ENCODE measurements at places on chromosomes 6 and 20.

DNA sequence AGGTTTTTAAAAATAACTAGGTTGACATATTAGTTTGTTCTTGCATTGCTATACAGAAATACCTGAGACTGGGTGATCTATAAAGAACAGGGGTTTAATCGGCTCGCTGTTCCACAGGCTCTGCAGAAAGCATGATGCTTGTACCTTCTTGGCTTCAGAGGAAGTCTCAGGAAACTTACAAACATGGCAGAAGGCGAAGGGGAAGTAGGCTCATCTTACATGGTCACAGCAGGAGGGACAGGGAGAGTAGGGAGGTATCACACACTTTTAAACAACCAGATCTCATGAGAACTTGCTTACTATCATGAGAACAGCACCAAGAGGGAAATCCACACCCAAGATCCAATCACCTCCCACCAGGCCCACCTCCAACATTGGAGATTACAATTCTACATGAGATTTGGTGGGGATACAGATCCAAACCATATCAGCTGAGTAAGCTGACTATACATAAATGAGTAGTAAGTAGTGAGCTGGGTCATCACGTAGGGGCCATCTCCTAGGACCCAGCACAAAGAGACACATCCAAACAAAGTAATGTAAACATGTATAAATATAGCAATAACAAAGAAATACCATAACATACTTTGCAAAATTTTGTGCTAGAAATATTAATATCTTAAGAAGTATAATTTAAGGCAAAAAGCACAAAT lies 31.4 kb upstream of the SIRPG start:
- DNase-seq, result no peak

DNA sequence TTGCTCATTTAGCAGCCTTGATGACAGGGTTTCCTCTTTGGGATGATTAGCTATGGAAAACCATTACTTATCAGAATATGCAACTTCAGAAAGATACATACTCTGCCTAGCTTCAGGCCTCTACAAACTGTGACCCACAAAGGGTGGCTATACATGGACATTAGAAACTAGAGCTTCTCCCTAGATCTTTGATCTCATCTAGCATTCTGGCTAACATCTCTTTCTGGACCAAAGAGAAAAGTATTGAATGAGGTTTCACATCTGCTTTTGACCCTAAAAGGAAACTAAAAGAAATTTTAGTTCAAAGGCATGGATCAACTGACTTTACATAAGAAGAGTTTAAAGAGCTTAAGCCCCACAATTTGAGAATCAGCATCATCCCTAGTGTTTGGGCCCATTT lies 12.4 kb upstream of the HMGN3 start:
- DNase-seq, result no peak

GRCh38 chr6:95159557-95159956 lies 417.8 kb upstream of the MANEA start:
- DNase-seq, result no peak

GRCh38 chr20:14764511-14765369 lies 427.3 kb upstream of the FLRT3 start:
- DNase-seq, result no peak

DNA sequence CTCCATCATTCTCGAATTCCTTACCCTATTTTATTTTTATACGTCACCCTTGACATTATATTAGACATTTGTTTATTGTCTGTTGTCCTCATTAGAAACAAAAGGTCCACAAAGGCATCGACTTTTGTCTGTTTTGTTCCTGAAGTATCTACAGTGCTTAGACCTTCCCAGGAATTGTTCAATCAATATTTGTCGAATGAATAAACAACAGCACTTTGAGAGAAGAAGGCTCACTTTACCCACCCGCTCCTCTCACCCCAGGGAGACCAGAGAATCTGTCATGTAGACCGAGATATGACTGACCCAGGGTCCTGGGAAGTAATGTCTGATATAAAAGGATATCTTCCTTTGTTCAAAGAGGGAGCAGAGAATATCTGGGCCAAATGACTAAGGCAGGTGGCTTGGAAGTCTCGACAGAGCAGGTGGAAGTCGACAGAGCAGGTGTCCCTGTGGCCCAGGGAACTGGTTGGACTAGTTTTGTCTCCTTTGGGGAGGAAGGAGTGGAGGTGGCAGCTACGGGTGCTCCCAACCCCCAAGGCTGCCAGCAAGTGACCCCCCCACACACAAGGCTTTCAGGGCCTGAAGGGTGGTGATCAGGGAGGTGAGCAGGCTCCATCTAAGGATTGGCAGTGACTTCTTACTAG lies 14.8 kb upstream of the CHMP4B start:
- no peak for DNase-seq

- no peak for DNase-seq
These were observed 8.9 kb upstream of the PKIG start for GRCh38 chr20:44573501-44573869.

GRCh38 chr6:42889815-42890214 lies 10.4 kb downstream of the RPL7L1 start:
- DNase-seq, result no peak

GRCh38 chr6:80956898-80957297 lies 795.6 kb downstream of the TENT5A start:
- DNase-seq, result no peak

DNA sequence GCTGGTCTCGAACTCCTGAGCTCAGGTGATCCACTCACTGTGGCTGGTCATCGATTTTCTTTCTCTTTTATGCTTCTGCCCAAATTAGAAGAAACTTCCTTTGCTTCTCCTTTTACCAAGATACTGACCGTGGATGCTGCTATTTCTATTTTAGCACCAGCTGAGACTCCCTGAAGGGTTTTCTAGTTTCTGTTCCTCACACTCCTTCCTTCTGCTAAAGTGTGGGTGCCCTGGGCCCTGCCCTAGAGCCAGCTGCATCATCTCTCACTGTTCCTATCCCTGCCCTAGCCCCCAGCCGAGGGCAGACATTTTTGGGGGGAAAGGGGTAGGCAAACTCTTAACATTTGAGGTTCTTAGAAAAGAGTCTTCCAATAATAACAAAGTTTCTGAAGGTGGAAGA lies 6.3 kb downstream of the SMOC2 start:
- no peak for DNase-seq

DNA sequence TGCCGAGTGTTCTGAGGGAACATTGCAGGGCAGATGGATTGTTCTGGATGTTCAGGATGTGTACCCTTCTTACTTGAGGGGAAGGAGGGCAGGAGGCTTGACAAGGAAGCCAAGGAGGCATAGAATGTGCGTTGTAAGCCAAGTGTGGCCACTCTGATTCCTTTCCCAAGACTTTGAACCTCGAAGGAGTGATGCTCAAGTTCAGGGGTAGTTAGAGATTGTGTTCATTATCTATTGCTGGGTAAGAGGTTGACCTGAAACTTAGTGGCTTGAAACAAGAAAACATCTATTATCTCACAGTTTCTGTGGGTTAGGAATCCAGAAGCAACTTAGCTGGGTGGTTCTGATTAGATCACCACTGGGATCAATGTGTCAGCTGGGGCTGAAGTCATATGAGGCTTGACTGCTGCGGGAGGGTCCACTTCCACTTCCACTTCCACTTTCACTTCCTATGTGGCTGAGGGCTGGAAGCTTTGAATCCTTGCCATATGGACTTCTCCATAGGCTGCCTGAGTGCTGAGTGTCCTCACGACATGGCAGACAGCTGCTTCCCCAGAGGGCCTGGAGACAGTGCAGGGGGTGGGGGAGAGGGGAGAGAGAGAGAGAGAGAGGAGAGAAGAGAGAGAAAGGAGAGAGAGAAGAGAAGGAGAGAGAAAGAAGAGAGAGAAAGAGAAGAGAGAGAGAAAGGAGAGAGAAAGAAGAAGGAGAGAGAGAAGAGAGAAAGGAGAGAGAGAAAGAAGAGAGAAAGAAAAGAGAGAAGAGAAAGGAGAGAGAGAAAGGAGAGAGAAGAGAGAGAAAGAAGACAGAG lies 6.9 kb upstream of the CD40 start:
- DNase-seq, result no peak

DNA sequence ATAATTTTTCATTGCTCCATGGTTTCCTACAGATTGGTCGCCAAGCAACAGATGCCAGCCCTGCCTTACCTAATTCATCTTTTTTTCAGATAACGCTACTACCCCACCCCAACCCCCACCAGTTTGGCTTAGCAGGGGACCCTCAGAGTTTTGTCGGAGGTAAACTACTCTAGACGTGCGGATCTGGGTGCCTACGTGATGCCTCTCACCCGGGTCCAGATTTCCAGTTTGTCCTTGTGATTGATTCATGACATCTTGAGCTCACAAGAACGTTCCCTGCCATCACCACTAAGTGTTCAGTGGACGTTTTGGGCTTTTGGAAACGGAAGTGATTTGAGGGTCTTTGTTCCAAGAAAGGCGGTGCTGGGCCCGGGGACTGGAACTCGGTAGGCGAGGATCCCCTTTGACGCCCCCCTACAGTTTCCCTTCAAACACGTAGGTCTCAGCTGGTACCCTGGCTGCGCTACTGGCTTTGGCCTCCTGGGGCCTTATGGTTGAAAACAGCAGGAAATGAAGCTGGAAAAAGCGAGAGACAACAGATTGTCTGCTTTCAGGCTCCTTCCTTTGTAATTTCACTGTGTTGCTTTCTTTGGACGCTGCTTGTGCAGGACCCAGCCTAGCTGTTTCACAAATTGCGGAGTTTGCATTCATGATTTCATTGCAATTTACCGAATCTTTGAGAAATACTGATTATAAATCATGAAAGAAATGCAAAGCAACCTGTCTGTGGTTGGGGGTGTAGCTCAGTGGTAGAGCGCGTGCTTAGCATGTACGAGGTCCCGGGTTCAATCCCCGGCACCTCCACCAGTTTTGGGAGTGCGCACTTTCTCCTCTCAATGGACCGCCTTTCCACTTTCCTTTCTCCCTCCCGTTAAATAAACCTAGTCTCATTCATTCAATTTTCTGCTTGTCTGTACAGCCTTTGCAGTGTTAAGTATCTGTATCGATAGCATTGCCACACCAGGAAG lies 81.0 kb downstream of the GPX5 start:
- peak; percentile 81 for DNase-seq

- DNase-seq, result no peak
These were observed 46.3 kb upstream of the F13A1 start for GRCh38 chr6:6366803-6367202.

DNA sequence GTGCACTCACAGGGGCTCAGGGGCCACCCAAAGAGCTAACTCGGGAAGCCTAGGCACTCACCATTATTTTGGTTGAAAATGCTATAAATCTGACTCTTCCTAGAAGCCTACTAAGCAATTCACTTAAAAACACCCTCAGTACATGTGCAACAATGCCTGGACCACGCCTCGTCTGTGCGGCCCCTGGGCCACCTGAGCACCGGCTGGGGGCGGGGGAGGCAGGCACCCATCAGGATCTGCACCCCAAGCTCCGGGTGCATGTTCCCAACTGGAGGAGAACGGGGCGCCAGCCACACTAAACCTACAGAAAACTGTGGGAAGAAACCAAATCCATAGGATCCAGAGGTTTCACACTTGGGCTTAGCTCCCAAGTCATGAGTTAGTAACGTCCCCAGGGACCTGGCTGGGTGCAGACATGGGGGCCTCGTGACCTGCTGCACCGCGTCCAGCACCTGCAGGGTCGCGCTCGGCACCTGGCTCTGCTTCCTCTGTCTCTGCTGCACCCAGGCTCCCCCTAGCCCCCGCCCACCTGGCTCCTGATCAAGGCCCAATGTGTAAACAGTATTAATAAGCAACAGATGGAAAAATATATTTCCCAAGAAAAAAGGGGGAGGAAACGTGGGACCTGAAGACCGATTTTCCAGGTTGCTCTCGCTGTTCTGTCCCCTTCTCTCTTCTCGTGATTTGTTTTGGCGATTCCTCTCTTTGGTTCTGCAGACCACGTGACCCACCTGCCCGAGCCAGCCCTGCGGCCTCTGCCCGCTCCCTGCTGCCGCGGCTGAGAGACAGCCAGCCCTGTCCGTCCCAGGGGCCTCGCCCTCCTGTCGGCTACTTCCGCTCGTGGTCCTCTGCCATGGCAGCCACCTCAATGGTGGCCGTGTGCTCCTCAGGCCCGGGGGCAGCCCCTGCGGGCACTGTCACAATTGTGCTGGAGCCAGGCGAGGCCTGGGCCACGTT lies 15.5 kb upstream of the HELZ2 start:
- DNase-seq, result no peak

DNA sequence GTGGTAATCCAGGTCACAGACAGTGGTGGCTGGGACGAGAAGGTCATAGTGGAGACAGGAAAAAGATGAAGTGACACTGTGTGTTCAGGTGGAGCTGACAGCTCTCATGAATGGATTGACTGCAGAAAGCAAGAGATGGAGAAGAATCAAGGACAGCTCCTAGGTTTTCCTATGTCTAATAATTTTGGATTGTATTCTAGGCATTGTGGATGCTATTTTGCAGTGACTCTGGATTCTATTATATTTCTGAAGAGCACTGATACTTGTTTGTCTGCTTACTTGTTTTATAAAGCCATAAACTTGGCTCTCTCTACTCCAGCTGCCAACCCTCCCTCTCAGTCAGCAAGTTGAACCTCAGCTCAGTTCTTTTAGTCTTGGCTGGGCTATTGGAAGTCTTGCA lies 58.7 kb downstream of the BANF2 start:
- no peak for DNase-seq

GRCh38 chr6:125918681-125919566 lies 37.6 kb upstream of the HINT3 start:
- DNase-seq, result peak; percentile 96

- no peak for DNase-seq
These were observed 16.8 kb upstream of the RHAG start for GRCh38 chr6:49653438-49653837.

- no peak for DNase-seq
These were observed 30.7 kb downstream of the ARMC2 start for GRCh38 chr6:108878942-108879341.

DNA sequence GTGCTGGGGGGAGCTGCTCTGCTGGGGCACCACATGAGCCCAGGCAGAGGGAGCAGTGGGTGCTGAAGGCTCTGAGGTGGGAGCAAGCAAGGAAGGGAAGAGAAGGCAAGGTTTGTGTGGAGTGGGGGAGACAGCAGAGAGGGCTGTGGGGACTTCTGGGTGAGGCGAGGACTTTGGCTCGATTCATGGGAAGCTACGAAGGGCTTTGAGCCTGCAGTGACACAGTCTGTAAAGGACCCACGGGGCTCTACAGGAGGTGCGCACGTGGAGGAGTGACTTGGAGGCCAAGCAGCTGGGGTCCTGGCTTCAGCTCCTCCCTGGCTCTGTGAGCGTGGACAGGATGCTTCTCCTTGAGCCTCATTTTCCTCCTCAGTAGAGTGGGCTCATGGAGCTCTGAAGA lies 29.1 kb upstream of the CSNK2A1 start:
- DNase-seq, result no peak

- DNase-seq, result no peak
These were observed 11.2 kb downstream of the TAF4 start for GRCh38 chr20:62054451-62054953.

DNA sequence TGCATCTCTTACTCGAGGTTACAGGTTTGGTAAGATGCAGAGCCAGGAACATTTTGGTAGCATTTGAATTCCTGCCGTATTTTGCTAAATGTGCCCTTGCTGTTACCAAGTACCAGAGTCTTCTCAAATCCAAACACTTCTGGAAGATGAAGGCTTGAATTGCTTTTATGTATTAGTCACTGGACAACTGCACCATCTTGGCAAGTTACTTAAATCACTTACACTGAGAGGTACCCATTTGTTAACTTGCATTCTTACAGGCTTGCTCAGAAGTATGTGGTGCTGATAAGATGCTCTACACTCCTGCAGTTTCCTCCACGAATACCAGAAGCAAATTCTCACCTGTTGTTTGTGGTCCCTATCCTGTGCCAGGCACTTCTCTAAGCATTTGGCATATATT lies 12.7 kb downstream of the IL22RA2 start:
- DNase-seq, result peak; percentile 24
